ENCODE measurements at places on chromosomes 11 and 22.

- no peak for DNase-seq
Observed at GRCh38 chr11:40285558-40285957, 1173.9 kb downstream of the LRRC4C start.

DNA sequence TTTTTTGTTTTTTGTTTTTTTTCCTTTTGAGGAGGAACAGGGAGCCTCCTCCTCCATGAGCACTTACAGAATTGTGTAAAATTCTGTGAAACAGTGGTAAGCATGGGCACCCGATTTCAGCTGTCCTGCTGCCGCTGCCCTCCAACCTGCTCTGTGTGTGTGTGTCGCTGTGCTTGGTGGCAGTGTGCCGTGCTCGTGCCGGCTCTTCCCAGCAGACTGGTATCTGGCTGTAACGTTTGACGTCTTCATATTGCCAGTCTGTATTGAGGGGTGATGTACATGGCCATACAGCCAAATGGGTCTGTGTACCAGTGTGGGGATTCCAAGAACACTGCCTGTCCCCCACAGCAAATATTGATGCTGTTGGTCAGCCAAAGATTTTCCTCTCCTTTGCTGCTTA lies 97.1 kb downstream of the CWC15 start:
- DNase-seq: no peak

- no peak for DNase-seq
Observed at GRCh38 chr22:45583504-45583903, 80.8 kb downstream of the FBLN1 start.

DNA sequence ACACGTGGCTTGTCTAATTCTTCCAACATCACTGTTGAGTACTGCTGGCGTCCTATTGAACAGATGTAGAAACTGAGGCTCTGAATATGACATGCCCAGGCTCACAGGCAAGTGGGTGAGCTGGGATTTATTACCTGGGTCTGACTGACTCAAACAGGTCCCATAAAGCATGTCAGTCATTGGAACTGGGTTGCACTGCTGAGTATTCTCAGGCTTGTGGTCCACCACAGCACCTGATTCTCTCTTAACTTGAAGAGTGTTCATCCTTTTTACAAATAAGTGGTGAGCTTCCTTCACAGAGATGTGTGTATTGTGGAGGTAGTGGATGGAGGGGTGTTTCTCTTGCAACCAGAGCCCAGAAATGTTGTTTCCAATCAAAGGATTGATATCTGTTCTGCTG lies 44.5 kb downstream of the SC5D start:
- no peak for DNase-seq

GRCh38 chr11:24900514-24900913 lies 403.7 kb downstream of the LUZP2 start:
- DNase-seq: no peak

- no peak for DNase-seq
Observed at GRCh38 chr11:71249301-71249700, 3.1 kb downstream of the SHANK2 start.

- no peak for DNase-seq
Observed at GRCh38 chr22:38177044-38177443, 4.6 kb downstream of the PLA2G6 start.

Data from urothelium cell line (cell line).